ENCODE measurements at places on chromosomes 4 and X. TPM values are rescaled to one million over a fixed set of nuclear protein-coding genes. Genes with fewer than 3 reads are reported as not detected.

DNA sequence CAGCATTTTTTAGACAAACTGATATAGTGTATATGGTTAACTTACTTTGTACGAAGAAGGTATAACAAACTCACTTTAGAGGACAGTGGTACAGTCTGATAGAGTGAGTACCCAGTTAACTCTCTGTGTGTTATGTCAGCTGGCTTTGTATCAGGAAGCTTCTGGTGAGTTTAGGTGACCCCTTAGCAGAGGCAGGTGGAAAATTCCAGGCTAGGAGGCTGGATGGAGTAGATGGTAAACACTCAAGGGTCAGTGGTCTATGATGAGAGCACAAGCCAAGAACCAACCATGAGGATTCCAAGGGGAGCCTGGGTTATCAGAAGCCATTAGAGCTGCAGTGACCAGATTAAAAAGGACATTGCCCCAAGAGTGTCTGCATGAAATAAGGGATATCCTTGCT, 227.3 kb upstream of the CENPE start:
- no peak overlapping the region for H3K27ac ChIP-seq
- no peak overlapping the region for H3K4me3 ChIP-seq
- no peak for DNase-seq

- no peak for DNase-seq
- no peaks in the 10 kb centered on the region for H3K4me1 ChIP-seq
- no peaks in the 10 kb centered on the region for H3K27me3 ChIP-seq
These were observed 23.3 kb downstream of the PPARGC1A start for GRCh38 chr4:23866450-23867075.

DNA sequence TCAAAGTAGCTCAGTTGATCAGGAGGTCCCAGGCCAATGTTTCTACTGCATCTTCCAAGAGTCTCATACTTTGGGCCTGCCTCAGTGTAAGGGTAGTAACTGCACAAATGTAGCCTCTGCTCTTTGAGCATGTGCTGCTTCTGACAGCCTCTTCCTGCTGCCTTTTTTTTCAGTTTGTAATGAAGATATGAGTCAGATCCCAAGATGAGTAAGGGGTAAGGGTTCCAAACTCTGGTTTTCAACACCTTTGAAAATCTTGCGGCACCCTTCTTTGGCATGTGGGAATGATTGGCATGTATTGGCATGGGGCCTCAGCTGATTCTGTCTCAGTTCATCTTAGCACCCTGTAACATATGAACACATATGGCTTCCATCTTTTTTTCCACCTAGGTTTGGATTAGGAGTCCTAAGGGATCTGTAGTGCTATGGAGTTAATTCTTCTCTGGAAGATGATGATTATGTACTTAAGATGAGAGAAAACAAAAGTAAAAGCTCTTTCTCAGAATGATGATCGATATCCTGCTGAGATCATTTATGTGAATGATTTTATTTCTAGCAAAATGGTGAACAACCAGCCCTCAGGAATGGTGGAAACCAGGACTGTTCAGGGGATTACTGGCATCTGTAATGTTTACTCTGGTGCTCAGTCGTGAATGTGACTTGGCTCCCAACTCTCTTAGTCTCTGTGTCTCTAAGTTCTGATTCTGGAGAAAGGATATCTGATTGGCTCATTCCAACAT, 118.7 kb upstream of the PRPS2 start:
- no peak overlapping the region for H3K4me3 ChIP-seq
- no peaks in the 10 kb centered on the region for H3K27me3 ChIP-seq
- H3K4me1 ChIP-seq = no peaks in the 10 kb centered on the region

DNA sequence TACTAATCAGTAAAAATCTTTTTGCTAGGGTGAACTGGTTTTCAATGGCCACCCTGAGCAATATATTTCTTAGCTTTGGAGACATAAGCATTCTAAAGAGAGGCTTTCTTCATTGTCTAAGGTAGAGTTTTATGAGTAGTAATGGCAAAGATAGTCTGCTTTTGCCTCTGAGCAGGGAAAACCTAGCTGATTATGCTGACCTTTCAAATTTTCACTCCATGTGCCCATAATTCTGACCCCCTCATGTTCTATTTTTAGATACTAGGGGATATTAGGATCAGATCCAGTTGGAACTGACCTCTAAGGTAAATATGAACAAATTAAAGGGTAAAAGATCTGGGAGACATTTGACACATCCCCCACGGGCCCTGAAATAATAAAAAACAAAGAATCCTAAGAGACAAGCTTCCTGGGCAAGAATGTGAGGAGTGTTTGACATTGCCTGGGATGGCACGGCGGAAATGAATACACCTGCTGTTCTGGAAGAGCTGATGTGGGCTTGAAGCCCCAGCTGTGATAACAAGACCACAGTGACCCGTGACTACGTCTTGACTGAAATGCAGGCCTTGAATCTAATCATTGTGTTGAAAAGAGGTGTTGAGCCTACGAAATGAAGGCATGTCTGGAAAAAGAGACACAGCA, 392.1 kb upstream of the FRG1 start:
- H3K27ac ChIP-seq = no peak overlapping the region
- no peaks in the 10 kb centered on the region for H3K4me1 ChIP-seq
- no peaks in the 10 kb centered on the region for H3K27me3 ChIP-seq
- H3K4me3 ChIP-seq = no peak overlapping the region
- DNase-seq = no peak

- H3K27ac ChIP-seq = no peak overlapping the region
- no peaks in the 10 kb centered on the region for H3K36me3 ChIP-seq
- H3K4me1 ChIP-seq = no peaks in the 10 kb centered on the region
- DNase-seq = no peak
These were observed 101.1 kb upstream of the CYLC1 start for GRCh38 chrX:83759872-83760271.

- no peak for DNase-seq
- H3K4me1 ChIP-seq = no peaks in the 10 kb centered on the region
- no peak overlapping the region for H3K27ac ChIP-seq
- H3K27me3 ChIP-seq = no peaks in the 10 kb centered on the region
- no peaks in the 10 kb centered on the region for H3K36me3 ChIP-seq
- H3K4me3 ChIP-seq = no peak overlapping the region
These were observed 31.8 kb downstream of the ANXA10 start for GRCh38 chr4:168124008-168124641.

- no peaks in the 10 kb centered on the region for H3K36me3 ChIP-seq
- no peaks in the 10 kb centered on the region for H3K4me1 ChIP-seq
- no peak overlapping the region for H3K27ac ChIP-seq
- H3K27me3 ChIP-seq = no peaks in the 10 kb centered on the region
- peak; percentile 64 for DNase-seq
These were observed 231.9 kb upstream of the INTU start for GRCh38 chr4:127400731-127401346.

- no peaks in the 10 kb centered on the region for H3K4me1 ChIP-seq
- no peak for DNase-seq
- no peaks in the 10 kb centered on the region for H3K27me3 ChIP-seq
These were observed 17.2 kb downstream of the GPR174 start for GRCh38 chrX:79161655-79162054.

DNA sequence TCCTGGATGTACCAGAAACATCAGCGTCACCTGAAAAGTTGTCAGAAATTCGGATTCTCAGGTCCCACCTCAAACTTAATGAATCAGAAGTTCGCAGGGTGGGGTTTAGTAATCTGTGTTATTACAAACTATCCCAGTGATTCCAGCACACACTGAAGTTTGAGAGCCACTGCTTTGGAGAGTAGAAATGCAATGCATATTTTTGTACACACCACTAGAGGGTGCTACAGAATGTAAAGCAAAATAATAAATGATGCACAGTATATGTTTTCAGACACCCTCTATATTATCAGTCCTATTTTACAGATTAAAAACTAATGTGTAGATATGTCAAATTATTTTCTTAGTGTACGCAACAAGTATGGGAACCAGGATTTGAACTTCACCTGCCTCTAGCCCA, 2.4 kb upstream of the MORF4L2 start:
- DNase-seq = no peak
- no peak overlapping the region for H3K27ac ChIP-seq
- no peaks in the 10 kb centered on the region for H3K4me1 ChIP-seq
- H3K36me3 ChIP-seq = peaks cover 2% of the 10 kb centered on the region
- H3K27me3 ChIP-seq = no peaks in the 10 kb centered on the region
- no peak overlapping the region for H3K4me3 ChIP-seq

GRCh38 chr4:111842336-111842735, 302.9 kb upstream of the FAM241A start:
- no peaks in the 10 kb centered on the region for H3K36me3 ChIP-seq
- H3K4me3 ChIP-seq = no peak overlapping the region
- H3K27me3 ChIP-seq = no peaks in the 10 kb centered on the region
- no peak overlapping the region for H3K27ac ChIP-seq
- no peaks in the 10 kb centered on the region for H3K4me1 ChIP-seq

Gene TLL1
- total RNA-seq = 7.8 TPM

Gene NOX1
- total RNA-seq = not detected

Gene INPP4B
- 32.7 TPM for total RNA-seq

Gene LDB2
- total RNA-seq = 137 TPM

Gene NXF2B
- not detected for total RNA-seq

Gene CBLL2
- total RNA-seq = not detected
